ENCODE measurements at places on chromosomes 12 and 14. TPM values are rescaled to one million over a fixed set of nuclear protein-coding genes. Genes with fewer than 3 reads are reported as not detected.
A peak's percentile ranks its signal among the peaks of the same experiment; 100 is the strongest.

The TGM1 gene
- total RNA-seq: 0.63 TPM

The TAS2R7 gene
- not detected for total RNA-seq

The ABCB9 gene
- 7.7 TPM for total RNA-seq

The ANKRD33 gene
- total RNA-seq: 1.7 TPM

The PRR4 gene
- total RNA-seq: 2.1 TPM

The PRKAG1 gene
- 27.2 TPM for total RNA-seq

The PTGDR gene
- 0.23 TPM for total RNA-seq

The RPGRIP1 gene
- 1.6 TPM for total RNA-seq

The CFAP251 gene
- total RNA-seq: 2.5 TPM

The IFNG-AS1 gene
- total RNA-seq: not detected

The UNC79 gene
- 3.6 TPM for total RNA-seq

DNA sequence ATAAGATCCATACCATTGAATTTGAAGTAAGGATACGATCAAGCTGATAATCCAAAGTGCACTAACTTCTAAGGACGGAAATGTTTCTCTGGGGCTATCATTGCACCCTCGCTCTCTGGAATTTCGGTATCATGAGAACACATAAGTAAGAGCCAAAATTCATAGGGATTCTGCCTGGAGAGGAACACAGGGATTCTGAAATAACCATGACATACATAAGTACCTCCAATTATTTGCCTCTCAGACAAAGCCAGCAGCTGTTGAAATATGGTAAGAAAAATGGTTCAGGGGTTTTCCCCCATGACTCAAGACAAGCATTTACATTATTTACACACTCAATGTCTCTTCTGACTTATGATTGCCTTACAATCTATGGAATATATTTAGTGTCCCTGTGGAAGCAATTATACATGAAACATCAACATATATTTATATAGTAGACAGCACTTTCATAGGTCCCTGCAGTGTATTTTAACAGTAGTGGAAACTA is 1123.6 kb upstream of the SEL1L start:
- H3K27me3 ChIP-seq: no peaks in the 10 kb centered on the region
- DNase-seq: no peak
- H3K27ac ChIP-seq: no peak overlapping the region
- H3K36me3 ChIP-seq: no peaks in the 10 kb centered on the region

DNA sequence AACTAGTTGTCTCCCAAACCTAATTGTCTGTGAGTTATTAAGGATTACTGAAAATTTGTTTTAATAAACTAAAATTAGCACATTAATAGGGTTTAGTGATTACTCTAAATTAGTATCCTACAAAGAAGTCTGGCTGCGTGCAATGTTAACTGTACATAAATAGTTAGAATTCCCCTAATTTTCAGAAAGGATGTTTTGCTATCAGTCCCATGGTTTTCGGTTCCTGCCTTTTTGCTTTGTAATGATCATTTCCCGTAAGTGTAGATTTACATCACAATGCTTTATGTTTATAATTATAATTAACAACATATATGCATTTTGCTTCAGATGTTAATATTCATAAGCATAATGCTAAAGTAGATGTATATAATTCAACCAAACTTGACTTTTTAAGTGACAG is 19.8 kb upstream of the LYZ start:
- H3K27me3 ChIP-seq: no peaks in the 10 kb centered on the region
- DNase-seq: no peak
- H3K36me3 ChIP-seq: no peaks in the 10 kb centered on the region
- peak overlapping the region; percentile 15 for H3K4me3 ChIP-seq

- no peaks in the 10 kb centered on the region for H3K36me3 ChIP-seq
- no peak overlapping the region for H3K27ac ChIP-seq
- H3K27me3 ChIP-seq: peaks cover 9% of the 10 kb centered on the region
- peak overlapping the region; percentile 52 for H3K4me3 ChIP-seq
- H3K4me1 ChIP-seq: peaks cover 5% of the 10 kb centered on the region
- no peak for DNase-seq
Measured at GRCh38 chr12:3752096-3752709, 706 bp downstream of the CRACR2A start.

GRCh38 chr12:58883576-58884334 is 36.5 kb downstream of the LRIG3 start:
- peaks cover 75% of the 10 kb centered on the region for H3K27me3 ChIP-seq
- H3K4me3 ChIP-seq: no peak overlapping the region
- peaks cover 21% of the 10 kb centered on the region for H3K4me1 ChIP-seq
- H3K27ac ChIP-seq: no peak overlapping the region

GRCh38 chr12:120767071-120768024 is 41.7 kb downstream of the ACADS start:
- H3K36me3 ChIP-seq: peaks cover 3% of the 10 kb centered on the region
- H3K4me3 ChIP-seq: no peak overlapping the region
- no peaks in the 10 kb centered on the region for H3K27me3 ChIP-seq
- no peak for DNase-seq
- H3K4me1 ChIP-seq: no peaks in the 10 kb centered on the region

GRCh38 chr12:110756611-110757010 is 13.9 kb upstream of the PPP1CC start:
- no peaks in the 10 kb centered on the region for H3K27me3 ChIP-seq
- H3K36me3 ChIP-seq: no peaks in the 10 kb centered on the region
- H3K27ac ChIP-seq: no peak overlapping the region
- DNase-seq: no peak
- no peaks in the 10 kb centered on the region for H3K4me1 ChIP-seq

DNA sequence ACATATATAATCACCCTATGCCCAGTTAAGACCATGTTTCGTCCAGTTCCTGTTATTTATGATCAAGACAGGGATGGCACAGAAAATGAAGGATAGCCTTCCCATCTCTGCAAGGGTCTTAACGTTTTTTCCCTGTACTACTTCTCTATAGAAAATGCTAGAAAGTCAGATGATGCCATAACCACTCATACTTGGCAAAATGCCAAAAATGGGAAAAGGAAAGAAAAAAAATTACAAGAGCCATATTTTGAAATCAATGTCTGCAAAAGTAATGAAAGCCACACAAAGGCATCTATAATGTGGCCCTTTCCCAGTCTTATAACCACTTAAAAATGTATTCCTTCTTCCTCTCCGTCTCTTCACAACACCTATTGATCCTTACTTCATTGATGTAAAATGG is 1.8 kb upstream of the MYL6B start:
- H3K4me3 ChIP-seq: no peak overlapping the region
- H3K27me3 ChIP-seq: no peaks in the 10 kb centered on the region
- H3K27ac ChIP-seq: no peak overlapping the region

DNA sequence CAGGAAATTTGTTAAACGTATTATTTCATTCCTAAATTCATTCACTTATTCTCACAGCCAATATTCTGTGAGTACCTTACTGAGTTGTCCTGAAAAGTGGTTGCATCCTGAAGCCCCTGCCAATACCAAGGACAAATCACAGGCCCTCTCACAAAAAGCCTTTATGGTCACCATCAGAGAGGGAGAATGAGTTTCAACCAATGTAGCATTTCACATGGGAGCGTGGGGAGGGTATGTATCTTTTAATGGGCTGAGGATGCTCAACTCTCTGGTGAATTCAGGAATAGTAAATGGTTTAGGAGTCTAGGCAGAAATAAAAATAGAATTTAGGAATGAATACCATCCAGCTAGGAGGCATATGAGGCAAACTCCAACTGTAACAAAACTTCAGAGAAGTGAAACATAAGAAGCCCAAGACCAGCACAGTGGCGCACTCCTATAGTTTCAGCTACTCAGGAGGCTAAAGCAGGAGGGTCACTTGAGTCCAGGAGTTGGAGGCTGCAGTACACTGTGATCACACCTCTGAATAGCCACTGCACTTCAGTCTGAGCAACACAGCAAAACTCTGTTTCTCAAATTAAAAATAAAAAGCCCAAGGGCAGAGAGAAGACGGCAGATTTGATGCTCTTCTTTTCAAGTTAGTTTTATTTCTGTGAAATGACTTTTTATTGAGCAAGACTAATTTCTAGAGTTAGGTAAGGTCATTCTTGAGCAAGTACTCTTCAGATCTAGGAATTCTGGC is 142.7 kb downstream of the HMGA2 start:
- H3K4me1 ChIP-seq: peaks cover 6% of the 10 kb centered on the region
- H3K27ac ChIP-seq: no peak overlapping the region
- H3K27me3 ChIP-seq: no peaks in the 10 kb centered on the region
- DNase-seq: no peak

DNA sequence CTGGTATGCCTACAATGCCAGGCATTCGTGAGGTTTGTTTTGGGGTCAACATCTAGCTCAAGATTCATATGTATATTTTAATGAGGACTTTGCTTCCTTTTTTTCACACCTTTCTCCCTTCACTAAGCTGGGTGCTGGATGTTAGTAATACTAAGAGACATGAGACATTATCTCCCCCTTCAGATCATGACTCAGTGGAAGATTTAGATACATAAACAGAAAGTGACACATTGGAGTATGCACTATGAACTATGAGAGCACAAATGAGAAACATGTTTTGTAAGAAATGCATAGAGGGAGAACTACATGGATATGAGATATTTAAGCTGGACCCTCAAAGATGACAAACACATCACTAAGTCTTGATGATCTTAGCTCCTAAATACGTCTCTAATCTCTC is 286.3 kb downstream of the RPAP3 start:
- no peak overlapping the region for H3K4me3 ChIP-seq
- 0 out of 2 replicates have a peak, but pooled peaks cover 6% of the 10 kb centered on the region for H3K4me1 ChIP-seq
- DNase-seq: no peak
- H3K36me3 ChIP-seq: no peaks in the 10 kb centered on the region
- no peak overlapping the region for H3K27ac ChIP-seq

DNA sequence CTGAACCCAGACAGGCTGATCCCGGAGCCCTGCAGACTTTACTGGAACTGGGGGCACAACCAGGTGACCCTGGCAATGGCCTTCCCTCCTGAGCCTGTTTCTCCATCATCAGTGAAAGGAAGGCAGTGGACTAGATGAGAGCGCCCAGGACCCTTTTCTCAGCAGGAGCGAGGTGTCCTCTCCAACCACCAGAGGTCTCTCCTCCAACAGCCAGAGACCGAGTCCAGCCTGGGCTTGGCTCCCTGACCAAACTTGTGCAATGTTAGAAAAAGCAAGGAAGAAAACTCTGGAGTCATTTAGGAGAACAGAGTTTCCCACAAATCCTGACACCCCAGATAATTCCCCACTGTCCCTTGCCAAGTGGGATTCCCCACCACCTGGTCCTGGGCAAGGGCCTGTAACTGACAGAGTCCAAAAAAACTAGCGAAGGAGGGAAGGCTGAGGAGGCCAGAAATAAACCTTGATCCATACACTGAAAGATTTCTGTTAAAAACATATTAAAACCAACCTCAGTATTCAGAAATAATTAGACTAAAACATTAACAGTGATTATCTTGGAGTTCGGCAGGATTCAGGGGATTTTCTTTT is 9.0 kb downstream of the RPS6KL1 start:
- H3K4me1 ChIP-seq: no peaks in the 10 kb centered on the region
- H3K27ac ChIP-seq: no peak overlapping the region
- H3K4me3 ChIP-seq: no peak overlapping the region

- 0 out of 2 replicates have a peak, but pooled peaks cover 2% of the 10 kb centered on the region for H3K36me3 ChIP-seq
- H3K27me3 ChIP-seq: no peaks in the 10 kb centered on the region
- no peak overlapping the region for H3K4me3 ChIP-seq
- no peak for DNase-seq
- H3K27ac ChIP-seq: no peak overlapping the region
Measured at GRCh38 chr12:106837782-106838181, 63.3 kb downstream of the RIC8B start.

GRCh38 chr14:58309086-58309485 is 10.7 kb downstream of the ARID4A start:
- H3K4me3 ChIP-seq: no peak overlapping the region
- H3K36me3 ChIP-seq: peaks cover 6% of the 10 kb centered on the region
- H3K27me3 ChIP-seq: no peaks in the 10 kb centered on the region
- no peak overlapping the region for H3K27ac ChIP-seq
- DNase-seq: no peak

DNA sequence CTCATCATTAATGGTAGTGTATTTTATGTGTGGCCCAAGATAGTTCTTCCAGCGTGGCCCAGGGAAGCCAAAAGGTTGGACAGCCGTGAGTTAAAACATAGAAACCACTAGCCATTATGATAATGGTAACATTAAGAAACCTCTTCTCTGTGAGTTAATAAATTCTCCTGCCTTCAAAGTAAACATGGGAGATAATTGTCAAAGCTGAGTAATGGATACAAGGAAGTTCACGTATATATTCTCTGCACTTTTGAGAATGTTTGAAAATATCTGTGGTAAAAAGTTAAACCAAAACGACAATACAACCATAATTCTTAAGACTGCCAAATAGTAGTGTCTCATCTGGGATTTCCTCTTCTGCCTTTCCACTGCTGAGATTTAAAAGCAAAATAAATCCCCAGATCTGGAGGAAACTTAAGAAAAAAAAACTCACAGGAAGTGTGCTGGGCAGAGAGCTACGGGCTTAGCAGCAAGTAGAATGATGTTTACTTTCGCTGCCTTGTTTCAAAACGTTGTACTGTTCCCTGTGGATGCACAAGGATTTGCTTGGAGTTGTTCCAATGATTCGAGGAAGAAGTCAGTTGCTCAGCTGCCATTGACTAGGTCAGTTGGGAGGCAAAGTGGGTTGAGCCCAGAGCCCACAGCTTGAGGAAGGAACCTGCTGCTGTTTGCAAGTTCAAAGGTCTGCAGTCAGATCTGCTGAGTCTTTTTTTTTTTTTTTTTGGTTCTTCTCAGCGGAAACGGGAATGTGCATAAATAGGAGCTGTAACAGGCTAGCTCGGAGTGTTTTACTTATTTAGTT is 1.7 kb downstream of the TPCN1 start:
- H3K27me3 ChIP-seq: no peaks in the 10 kb centered on the region
- H3K36me3 ChIP-seq: no peaks in the 10 kb centered on the region
- H3K4me1 ChIP-seq: peaks cover 18% of the 10 kb centered on the region
- H3K4me3 ChIP-seq: peak overlapping the region; percentile 59

- no peaks in the 10 kb centered on the region for H3K27me3 ChIP-seq
- no peaks in the 10 kb centered on the region for H3K4me1 ChIP-seq
- no peaks in the 10 kb centered on the region for H3K36me3 ChIP-seq
- DNase-seq: peak; percentile 97
Measured at GRCh38 chr12:6423267-6424007, 21.3 kb upstream of the CD27 start.

GRCh38 chr14:70780396-70781075 is 28.8 kb downstream of the MAP3K9 start:
- H3K4me1 ChIP-seq: peaks cover 9% of the 10 kb centered on the region
- no peak for DNase-seq
- no peak overlapping the region for H3K27ac ChIP-seq
- no peak overlapping the region for H3K4me3 ChIP-seq
- H3K27me3 ChIP-seq: no peaks in the 10 kb centered on the region

DNA sequence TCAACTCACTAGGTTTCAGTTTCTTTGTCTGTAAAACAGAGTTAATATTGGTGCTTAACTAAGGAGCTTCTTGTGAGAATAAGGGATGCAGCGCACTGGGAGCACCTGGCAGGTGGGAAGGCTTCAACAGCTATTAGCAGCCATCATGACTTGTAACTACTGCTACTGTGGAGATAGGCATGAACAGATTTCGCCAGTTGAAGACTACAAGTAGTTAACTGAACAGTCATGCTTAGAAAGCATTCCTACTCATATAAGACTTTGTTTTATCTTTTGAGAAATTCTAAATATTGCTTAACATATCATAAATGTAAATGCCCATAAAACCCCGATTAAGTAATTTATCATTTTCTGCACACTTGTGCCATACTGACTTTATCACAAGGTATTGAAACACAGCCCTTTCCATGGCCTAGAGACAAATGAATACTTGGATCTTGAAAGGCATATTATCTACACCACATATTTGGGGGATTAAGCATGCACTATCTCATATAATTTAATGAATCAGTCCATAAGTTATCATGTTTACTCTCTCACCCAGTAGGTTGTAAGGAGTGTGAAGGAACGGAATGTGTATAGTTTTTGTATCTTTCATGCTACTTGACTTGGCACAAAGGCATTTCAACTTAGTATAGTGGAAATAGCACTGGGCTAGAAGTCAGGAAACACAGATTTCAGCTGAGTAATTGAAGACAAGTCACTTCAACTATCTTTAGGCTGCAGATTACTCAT is 16.1 kb downstream of the NTN4 start:
- H3K36me3 ChIP-seq: peaks cover 5% of the 10 kb centered on the region
- no peaks in the 10 kb centered on the region for H3K4me1 ChIP-seq
- H3K27me3 ChIP-seq: no peaks in the 10 kb centered on the region
- H3K27ac ChIP-seq: no peak overlapping the region

Measured in GM23338 (cell line).